ENCODE measurements at places on chromosomes 16 and 17.

DNA sequence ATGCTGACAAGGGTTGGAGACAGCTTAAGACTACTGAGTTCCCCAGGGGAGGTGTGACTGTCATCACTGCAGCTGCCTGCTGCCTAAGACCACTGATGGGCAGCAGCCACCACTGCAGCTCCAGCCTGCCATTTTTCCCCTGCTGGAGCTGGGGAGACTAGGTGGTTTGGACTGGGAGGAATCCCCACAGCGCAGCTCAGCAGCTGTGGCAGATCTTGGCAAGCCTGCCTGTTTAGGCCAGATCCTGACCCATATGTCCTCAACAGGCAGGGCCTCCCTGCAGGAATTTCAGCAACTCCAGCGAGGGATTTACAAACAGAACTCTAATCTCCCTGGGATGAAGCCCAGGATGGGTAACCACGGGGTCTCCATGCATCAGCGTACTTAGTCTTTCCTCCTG is 356.4 kb upstream of the TOM1L1 start:
- DNase-seq: peak; percentile 1

DNA sequence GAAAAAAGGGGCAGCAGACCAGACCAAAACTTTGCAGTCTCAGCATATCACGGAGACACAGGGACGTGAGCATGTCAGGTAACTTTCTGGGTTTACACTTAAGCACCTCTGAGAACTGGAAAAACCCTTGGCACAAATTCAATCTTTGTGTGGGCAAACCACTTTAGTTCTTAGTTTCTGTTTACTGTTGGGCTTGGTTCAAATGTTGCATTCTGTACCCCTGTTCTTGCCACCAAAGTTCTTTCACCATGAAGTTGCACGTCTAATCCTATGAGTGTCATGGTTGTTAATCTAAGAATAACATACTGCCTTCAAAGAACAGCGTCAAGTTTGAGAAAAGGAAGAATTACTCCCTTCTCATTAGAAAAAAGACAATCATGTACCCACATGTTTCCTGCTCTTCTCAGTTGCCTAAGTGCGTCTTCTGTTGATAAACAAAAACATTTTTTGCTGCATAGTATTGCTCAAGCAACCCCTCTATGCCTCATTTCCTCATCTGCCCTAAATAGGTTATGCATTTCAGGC is 11.6 kb downstream of the KRT33A start:
- no peak for DNase-seq

- no peak for DNase-seq
These were observed 205.2 kb downstream of the SLC39A11 start for GRCh38 chr17:72887322-72887721.

DNA sequence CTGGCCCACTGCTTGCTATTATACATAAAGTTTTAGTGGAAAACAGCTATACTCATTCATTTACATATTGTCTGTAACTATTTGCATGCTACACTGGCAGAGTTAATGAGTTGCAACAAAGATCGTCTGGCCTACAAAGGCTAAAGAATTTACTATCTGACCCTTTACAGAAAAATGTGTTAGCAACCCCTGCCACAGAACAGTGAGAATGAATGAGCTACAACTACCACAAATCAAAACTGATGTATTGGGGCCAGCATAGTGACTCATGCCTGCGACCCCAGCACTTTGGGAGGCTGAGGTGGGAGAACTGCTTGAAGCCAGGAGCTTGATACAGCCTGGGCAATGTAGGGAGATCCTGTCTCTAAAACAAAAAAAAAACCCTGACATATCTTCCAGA is 92.7 kb downstream of the MYH11 start:
- DNase-seq: no peak

GRCh38 chr17:4409659-4410058 is 24.1 kb upstream of the SPNS3 start:
- DNase-seq: no peak

- DNase-seq: peak; percentile 55
These were observed 11.1 kb upstream of the CD300LD start for GRCh38 chr17:74603037-74603635.

DNA sequence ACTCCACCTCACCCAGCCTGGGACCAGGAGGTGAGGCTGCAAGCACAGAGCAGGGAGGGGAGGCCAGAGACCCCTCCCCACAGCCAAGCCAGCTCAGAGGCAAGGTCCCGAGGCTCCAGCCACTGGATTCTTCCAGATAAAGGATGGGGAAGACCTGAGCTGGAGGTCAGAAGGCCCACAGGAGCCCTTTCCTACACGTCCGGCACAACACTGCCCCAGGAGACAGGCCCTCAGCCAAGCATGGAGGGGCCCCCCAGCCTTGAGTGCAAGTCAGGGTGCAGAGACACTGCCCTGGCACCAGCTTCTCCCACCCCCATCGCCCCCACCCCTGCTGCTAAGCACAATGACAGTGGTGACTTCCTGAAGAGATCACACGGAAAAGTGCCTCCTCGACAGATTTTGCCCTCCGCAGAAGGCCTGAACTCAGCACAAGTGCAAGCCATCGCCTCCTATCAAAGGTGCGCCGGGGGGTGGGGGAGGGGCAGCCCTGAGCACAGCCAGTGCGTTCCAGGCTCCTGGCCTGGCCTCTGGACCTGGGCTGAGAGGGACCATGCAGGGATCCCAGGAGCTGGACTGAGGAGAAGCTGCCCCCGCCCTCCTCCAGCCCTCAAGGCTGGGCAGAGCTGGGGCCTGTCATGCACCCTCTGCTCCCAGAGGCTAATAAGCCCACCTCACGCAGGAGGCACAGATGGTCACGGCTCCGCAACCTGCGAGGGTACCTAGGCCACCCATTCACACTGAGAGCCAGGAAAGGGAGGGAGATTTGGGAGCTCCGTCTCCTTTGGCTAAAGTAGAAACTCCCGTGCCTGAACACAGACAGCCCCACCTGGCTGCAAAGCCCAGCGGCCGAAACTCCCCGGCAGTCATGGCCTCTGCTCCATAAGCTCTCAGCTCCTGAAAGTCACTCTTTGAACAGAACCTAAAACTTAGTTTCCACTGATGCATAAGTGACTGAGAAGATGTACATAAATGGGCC is 2.7 kb downstream of the MAFG start:
- peak; percentile 56 for DNase-seq

- no peak for DNase-seq
These were observed 149.9 kb downstream of the RGS9 start for GRCh38 chr17:65287040-65287439.

GRCh38 chr16:47523342-47524006 is 62.3 kb downstream of the PHKB start:
- DNase-seq: peak; percentile 65
